Left lung (tissue), 14 donors: ENCODE measurements at places on chromosomes 6 and 20. TPM values are rescaled to one million over a fixed set of nuclear protein-coding genes. Genes with fewer than 3 reads are reported as not detected.

The CLDN20 gene
- not detected for total RNA-seq

The BAG2 gene
- total RNA-seq, result 11.3 TPM

The OPRL1 gene
- 1.8 TPM for total RNA-seq

DNA sequence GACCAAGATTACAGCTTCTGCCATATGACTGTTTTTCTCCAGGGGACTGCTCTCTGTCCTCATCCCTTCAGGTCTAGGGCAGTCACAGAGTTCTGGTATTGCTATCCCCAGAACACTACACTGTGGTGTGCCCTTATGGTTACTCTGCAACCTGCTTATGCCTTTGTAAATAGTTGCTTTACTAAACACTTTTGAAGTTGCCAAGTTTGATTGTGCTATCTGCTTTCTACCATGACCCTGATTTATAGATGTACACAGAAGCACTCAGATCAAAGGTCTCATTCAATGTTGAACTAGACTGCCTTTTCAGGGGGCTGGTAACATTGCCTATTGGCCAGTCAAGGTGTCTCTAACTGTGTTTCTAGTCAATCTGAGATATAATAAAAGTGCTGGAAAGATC lies 794.7 kb downstream of the DHX35 start:
- H3K4me3 ChIP-seq, result no peak overlapping the region

The ATAT1 gene
- total RNA-seq, result 10.6 TPM

The GCNT2 gene
- total RNA-seq, result 25.1 TPM
